GM19239 (cell line): ENCODE measurements at places on chromosomes 1 and 21.

DNA sequence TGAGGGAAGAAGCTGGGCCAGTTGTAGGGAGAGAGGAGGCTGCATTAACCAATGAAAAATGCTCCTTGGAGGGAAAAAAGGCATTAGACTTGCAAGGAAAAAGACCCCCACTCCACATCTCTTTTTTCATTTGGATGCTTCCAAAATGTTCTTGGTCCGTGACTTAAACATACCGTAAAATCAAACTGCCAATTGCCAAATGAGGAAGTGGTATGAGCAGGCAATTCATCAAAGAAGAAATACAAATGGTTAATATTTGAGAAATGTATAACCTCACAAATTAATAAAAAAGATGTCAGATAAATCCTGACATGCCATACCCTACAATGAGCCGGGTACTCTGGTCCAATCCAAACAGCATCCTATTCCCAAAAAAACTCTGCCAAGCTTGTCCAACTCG, 30.6 kb downstream of the KANK4 start:
- no peak for DNase-seq

- no peak for DNase-seq
Measured at GRCh38 chr1:230194525-230194924, 127.5 kb downstream of the GALNT2 start.

- no peak for DNase-seq
Measured at GRCh38 chr1:27873671-27874384, 1.5 kb downstream of the THEMIS2 start.

- no peak for DNase-seq
Measured at GRCh38 chr21:45299864-45300785, 12.4 kb upstream of the POFUT2 start.

DNA sequence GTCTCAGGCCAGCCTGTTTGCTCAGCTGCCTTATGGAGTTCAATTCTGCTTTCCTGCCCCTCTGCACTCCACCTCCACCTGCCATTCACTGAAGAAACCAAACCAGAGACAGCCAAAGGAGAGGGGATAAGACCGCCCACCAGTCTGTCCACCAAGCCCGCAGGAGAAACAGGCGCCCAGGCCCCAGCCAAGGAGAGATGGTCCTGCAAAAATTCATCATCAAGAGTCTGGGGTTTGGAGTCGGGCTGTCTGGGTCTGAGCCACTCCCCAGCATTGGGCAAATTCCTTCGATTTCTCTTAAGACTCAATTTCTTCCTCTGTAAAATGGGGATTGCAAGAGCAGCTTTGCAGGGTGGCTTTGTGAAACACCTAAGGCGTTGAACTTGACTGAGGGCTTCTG, 121.4 kb upstream of the RUNX3 start:
- DNase-seq: no peak

DNA sequence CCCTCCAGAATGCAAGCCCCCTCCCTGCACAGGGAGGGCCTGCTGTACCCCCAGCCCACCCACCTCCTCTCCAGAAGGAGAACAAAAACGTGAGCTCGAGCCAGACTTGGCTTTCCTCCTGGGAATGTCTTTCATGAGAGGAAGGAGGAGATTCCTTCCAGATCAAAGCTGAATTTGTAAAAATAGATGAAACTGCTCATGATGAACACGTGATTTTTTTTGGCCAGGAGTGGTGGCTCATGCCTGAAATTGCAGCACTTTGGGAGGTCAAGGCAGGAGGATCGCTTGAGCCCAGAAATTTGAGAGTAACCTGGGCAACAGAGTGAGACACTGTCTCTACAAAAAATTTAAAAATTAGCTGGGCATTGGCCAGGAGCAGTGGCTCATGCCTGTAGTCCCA, 21.8 kb downstream of the GPR157 start:
- DNase-seq: no peak
